ENCODE measurements at places on chromosomes 3 and 15.
A peak's percentile ranks its signal among the peaks of the same experiment; 100 is the strongest.

GRCh38 chr3:171586274-171586673 is 126.1 kb upstream of the TNIK start:
- DNase-seq: no peak

GRCh38 chr3:169315996-169316395 is 347.5 kb downstream of the MECOM start:
- no peak for DNase-seq

DNA sequence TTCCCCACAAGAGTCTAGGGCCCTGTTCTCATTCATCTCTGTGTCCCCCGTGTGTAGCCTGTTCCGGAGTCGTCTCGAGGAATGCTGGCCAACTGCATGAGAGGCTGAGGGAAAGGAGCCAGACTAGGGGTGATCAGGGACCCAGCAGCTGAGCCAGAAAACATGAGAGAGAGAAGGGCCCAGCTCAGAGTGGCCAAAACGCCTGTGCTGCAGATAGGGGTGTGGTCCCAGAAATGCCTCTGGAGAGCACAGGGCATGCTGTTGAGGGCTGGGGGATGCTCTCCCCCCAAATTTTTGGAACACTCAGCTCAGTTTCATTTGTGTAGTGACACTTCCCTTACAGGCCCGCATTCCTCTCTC is 14.1 kb downstream of the CYP1A2 start:
- DNase-seq: no peak

DNA sequence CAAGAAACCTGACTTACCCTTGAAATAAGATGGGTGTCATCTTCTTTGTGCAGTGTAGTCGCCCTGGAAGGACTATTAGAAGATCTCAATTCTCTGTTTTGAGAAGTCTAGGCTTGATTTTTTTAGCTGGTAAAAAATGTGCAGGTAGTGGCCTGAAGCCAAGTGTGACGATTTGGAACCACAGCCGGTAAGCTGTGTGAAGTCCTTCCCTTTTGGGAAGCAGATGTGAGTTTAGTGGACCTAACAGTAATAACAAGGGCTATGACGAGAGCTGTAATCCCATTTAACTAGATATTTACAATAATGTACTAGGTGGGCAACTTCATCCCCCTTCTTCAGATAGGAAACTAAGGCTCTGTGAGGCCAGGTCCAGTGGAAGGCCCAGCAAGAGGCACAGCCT is 81.7 kb upstream of the MYZAP start:
- no peak for DNase-seq

- DNase-seq: no peak
Measured at GRCh38 chr3:139574026-139574947, 34.7 kb upstream of the RBP1 start.

- DNase-seq: no peak
Measured at GRCh38 chr15:95105229-95105628, 873.9 kb downstream of the MCTP2 start.

DNA sequence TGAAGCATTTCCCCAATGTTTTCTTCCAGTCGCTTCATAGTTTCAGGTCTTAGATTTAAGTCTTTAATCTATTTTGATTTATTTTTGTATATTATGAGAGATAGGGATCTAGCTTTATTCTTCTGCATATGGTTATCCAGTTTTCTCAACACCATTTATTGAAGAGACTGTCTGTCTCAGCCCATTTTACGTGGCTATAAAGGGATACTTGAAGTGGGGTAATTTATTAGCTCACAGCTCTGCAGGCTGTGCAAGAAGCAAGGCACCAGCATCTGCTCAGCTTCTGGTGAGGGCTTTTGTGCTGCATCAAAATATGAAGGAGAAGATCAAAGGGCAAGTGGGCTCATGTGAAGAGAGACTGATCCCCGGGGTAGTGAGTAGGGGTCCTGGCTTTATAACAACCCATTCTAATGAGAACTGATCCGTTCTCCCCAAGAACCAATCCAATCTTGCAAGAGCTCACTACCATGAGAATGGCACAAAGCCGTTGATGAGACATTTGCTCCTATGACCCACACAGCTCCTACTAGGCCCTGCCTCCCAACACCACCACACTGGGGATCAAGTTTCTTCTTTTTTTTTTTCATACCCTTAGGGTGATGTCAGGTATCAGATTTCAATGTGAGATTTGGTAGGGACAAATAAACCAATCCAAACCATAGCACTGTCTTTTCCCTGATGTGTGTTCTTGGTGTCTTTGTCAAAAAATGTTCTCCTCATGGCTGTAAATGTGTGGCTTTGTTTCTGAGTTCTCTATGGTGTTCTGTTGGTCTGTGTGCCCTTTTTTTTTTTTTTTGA is 63.2 kb downstream of the IQGAP1 start:
- DNase-seq: no peak

DNA sequence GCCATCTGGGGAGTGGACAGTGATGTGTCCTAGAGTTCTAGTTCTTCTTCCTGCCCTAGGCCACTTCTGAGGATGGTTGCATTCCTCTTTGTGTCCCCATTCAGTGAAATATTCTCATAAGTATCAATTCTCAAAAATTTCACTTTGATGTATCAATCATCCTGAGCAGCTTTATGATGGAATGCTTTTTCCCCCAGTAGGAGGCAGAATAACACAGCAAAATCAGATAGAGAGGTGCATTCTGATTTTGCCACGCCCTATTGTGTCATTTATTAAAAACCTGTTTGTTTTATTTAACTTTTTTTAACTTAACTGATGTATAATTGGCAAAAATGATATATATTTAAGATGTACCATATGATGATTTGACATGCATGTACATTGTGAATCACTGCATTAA is 656.0 kb upstream of the GRM7 start:
- DNase-seq: no peak

DNA sequence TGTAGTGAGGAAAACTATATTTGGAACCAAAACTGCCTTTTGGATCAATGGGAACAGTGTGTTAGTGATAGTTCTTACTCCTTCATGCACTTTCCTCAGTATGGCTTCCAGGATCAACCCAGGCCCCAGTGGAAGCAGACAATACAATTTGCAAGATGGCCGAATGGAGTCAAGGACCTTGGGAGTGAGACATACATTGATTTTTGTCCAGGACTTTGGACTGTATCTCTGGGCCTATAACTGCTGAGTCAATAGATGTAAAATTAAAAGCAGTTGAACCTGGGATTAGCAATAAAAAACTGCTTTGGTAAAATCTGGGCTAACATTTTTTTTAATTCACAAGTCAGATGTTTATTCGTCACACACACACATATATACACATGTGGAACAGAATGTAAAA is 1.8 kb downstream of the ARRDC4 start:
- no peak for DNase-seq

- DNase-seq: no peak
Measured at GRCh38 chr3:86785386-86785785, 205.6 kb downstream of the VGLL3 start.

DNA sequence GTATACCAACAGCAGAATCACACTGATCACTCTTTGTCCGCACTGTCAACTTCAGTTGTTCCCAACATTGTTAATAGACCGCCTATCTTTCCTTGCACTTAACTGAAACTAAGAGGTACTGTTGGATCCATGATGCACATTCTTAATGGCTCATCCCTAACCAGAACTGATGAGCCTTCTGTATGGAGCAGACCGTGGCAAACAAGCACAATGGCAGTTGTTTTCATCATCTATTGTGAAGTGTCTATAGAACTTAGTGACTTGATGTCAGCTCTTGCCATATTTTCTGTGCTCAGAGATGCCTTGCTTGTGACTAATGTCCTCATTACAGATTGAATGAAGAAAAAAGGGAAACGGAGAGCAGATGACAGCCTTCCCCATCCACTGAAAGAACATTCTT is 347.4 kb downstream of the NLGN1 start:
- DNase-seq: no peak

DNA sequence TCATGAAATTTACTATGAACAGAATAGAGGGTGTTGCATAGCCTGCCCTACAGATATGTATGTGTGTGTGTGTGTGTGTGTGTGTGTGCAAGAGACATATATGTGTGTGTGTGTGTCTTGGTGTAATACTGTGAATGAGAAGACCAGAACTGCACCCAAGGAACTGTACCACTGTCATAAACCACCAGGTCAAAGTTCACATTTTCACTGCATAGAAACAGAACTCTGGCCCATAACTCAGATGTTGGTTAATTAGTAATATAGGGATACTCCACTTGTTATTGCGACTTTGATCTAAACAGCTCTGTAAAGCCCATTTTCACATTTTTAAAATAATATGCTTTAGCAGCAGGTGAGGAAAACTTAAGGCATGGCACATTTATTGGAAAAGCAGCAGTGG is 111.8 kb downstream of the IGF2BP2 start:
- no peak for DNase-seq

GRCh38 chr3:42701371-42702065 is 1.1 kb downstream of the HHATL start:
- no peak for DNase-seq

DNA sequence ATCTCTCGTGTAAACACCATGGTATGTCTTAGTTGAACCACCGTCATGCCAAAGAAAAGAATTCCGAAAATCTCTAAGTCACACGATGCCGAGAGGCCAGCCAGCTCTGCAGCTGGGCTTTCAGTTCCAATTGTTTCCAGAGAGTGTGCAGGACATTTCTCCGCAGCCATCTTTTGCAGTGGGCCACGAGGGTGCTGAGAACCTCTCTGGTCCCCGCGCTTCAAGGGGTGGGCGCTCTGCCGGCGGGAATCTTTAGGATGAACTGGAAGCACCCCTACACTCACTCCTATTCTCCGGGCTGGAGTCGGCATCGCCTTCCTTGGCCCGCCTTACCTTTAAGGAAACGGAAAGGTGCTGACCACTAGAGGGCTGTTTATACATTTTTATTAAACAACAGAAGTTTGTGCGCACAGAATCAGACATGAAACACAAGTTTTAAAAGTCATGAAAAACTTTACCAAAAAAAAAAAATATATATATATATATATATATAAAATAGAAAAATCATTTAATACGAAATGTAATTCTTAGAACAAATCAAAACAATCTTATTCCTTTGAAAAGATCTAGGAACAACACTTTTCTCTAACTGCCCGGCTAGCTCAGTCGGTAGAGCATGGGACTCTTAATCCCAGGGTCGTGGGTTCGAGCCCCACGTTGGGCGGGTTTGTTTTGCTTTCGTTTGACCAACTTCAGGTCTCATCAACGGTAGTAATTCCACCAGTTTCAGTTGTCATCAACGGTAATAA is 12.5 kb upstream of the MORF4L1 start:
- no peak for DNase-seq

DNA sequence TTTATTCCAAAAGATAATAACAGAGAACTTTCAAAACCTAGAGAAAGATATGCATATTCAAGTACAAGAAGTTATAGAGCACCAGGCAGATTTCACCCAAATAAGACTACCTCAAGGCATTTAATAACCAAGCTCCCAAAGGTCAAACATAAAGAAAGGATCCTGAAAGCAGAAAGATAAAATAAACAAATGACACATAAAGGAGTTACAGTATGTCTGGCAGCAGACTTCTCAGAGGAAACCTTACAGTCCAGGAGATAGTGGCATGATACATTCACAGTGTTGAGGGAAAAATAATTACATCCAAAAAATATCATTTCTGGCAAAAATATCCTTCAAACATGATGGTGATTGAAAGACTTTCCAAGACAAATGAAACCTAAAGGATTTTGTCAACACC is 185.8 kb upstream of the POU1F1 start:
- DNase-seq: no peak

GRCh38 chr15:73240866-73241499 is 127.8 kb downstream of the HCN4 start:
- peak; percentile 23 for DNase-seq

DNA sequence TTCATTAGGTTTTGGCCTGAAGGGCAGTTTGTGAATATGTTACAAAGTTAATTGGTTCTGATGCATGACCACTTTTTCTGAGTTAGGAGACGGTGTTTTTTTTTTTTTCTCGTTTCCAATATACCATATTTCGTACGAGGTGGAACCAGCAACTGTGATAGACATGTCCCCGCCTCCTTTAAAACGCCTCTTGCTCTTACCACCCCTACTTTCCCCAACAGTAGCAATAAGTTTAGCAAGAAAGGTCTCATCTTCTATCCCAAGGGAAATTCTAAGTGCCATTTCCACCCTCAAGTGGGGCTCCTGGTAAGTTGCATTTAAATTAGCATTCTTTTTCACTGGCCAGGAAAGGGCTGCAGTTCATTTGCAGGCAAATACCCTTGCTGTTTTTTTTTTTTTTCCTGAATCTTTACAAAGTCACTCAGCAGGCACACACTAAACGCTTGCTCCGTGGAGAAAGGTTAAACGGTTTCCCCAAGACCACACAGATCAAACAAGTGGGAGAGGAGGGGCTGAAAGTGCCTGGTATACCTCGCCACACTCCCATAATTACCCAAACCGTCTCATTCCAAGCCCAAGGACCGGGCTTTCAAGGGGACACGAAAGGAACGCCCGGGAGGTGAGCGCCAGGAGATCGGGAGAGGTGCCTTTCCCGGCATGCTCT is 39.5 kb upstream of the MGA start:
- DNase-seq: no peak

- no peak for DNase-seq
Measured at GRCh38 chr3:11091088-11091590, 63.2 kb upstream of the HRH1 start.

DNA sequence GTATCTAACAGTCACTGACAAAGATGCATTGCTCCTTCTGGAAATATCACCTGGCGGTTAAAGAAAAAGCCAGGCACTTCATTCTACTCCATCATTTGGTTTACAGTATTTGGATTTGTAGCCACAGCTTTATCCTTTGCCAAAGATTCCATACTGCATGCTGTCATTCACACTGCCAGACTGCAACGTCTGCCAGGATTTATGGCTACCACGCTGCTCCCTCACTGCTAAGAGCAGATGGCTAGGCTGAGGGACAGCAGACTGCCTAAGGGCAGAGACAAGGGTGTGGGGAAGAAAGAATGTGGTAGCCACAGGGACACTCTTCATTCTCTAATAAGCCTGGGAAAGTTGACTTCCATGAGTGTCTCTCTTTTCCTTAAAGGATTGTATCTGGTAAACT is 1047.0 kb downstream of the TUSC7 start:
- DNase-seq: no peak

DNA sequence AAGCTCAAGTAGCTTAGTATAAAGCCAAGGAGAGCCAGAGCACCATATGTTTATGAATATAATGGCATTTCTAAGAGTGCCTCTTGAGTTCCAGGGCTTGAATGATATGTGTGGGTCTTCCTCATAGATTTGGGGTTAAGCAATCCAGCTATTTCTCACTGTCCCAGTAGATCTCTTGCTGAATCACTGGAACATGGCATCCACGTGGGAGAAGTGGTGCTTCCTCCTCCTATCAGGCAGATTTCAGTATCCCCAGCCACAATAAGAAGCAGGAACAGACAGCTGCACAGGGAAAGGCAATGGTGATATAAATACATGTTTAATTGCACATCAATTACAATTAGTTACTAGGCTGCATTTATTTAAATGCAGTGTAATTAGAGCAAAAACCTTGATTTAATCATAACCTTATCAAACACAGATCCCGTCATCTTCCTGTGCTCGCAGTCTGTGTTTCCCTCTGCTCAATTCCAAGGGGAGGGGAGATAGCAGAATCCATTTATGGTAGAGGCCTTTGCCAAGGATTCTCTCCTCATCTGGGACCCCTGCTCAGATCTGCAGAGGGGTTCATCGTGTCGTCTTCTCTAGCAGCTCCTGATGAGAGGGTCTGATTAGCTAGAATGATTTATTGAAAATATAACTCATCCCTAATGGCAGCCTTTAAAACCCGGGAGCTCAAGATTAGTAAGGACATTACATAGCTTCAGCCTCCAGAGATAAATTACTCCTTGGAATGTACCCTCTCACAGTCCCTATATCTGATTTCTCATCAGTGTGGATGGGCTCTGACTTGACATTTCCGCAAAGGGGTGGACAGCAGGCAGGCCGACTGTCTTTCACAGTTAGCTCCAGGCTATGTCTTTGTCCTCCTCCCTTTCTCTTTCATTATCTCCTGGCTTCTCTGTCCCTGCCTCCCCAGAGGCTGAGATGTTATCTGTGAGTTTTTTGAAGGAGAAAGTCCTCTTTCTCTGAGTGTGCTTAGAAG is 775.9 kb downstream of the AGBL1 start:
- DNase-seq: no peak

All from T-helper 1 cell (primary cell).